Hepatocyte (in vitro differentiated cells): ENCODE measurements at places on chromosomes 11 and 22. TPM values are rescaled to one million over a fixed set of nuclear protein-coding genes. Genes with fewer than 3 reads are reported as not detected.

Gene SLC22A8
- not detected in 2 replicates for total RNA-seq

Gene MRGPRD
- 0.32 TPM in 1 of 2 replicates, not detected in the other for total RNA-seq

Gene TSPAN18
- total RNA-seq = 9.5 and 12.8 TPM in 2 replicates

Gene TFIP11
- 16.1 and 19.6 TPM in 2 replicates for total RNA-seq

Gene CCDC116
- total RNA-seq = 0.20 and 0.30 TPM in 2 replicates

Gene OR5AS1
- total RNA-seq = not detected in 2 replicates

Gene IGF2
- total RNA-seq = 1,323 and 1,507 TPM in 2 replicates

Gene C11orf42
- not detected in 2 replicates for total RNA-seq

Gene PIWIL4
- 2.4 and 3.1 TPM in 2 replicates for total RNA-seq

Gene HPX
- 361 and 367 TPM in 2 replicates for total RNA-seq
